ENCODE measurements at places on chromosomes 7 and 10.

GRCh38 chr7:68063171-68063570 is 1066.5 kb downstream of the TYW1 start:
- no peak for DNase-seq

DNA sequence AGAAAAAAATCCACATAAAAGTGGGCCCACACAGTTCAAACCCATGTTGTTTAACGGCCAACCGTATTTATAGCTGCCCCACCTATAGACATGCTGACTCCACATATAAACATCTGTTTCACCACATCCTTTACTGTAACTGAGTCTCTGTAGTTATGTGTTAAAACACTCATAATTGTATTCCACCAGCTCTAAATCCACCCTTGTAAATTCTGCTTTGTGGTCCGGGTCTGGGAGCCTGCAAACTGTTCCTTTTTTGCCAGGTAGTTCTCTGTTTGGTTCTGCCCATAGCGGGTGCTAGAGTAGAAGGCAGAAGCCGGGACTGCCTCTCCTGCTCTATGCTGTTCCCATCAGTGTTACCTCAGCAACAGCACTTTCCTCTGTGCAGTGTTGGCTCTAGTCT is 20.2 kb upstream of the FHIP2A start:
- peak; percentile 52 for DNase-seq

GRCh38 chr10:70319824-70320223 is 36.0 kb upstream of the NPFFR1 start:
- DNase-seq, result no peak

- no peak for DNase-seq
These were observed 91.8 kb upstream of the STEAP4 start for GRCh38 chr7:88398459-88398858.

- no peak for DNase-seq
These were observed 226.5 kb upstream of the PITRM1 start for GRCh38 chr10:3398825-3399646.

GRCh38 chr10:89390476-89391225 is 1.8 kb upstream of the IFIT1 start:
- no peak for DNase-seq

DNA sequence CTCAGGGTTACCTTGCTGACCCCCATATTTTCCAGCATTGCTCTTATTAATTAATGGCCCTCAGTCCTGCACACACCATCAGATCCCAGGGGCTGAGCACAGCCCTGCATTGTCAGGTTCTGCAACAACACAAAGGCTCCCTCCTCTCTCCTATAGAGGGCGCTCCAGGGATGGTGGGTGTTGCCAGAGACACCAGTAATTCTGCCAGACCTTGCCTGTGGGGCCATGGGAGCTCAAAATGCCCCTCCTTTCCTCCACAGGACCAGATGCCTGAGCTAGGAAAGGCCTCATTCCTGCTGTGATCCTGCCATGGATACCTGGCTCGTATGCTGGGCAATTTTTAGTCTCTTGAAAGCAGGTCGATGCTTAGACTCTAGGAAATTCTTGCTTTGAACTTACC is 42.8 kb upstream of the PRSS58 start:
- DNase-seq, result no peak

GRCh38 chr7:82714883-82715282 is 271.3 kb upstream of the CACNA2D1 start:
- DNase-seq, result no peak

GRCh38 chr10:131251146-131251541 is 60.4 kb downstream of the TCERG1L start:
- no peak for DNase-seq

DNA sequence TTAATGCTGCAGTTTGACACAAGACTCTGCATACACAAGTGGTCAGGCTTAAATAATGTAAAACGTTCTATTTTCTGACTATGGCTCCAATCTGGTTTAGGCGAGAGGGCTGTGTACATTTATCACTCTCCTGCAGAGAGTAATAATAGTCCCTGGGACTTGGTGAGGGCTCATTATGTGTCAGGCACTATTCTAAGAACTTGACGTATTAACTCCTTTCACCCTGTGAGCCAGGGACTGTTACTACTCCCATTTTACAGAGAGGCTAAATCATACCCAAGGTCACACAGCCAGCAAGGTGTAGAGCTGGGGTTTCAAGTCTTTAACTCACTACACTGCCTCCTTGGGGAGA is 187.2 kb upstream of the LYZL2 start:
- DNase-seq, result no peak

GRCh38 chr7:100801833-100802568 is 25.3 kb downstream of the EPHB4 start:
- no peak for DNase-seq

GRCh38 chr7:75900617-75901315 is 14.2 kb upstream of the POR start:
- no peak for DNase-seq

GRCh38 chr7:135600226-135600625 is 42.5 kb downstream of the NUP205 start:
- no peak for DNase-seq

DNA sequence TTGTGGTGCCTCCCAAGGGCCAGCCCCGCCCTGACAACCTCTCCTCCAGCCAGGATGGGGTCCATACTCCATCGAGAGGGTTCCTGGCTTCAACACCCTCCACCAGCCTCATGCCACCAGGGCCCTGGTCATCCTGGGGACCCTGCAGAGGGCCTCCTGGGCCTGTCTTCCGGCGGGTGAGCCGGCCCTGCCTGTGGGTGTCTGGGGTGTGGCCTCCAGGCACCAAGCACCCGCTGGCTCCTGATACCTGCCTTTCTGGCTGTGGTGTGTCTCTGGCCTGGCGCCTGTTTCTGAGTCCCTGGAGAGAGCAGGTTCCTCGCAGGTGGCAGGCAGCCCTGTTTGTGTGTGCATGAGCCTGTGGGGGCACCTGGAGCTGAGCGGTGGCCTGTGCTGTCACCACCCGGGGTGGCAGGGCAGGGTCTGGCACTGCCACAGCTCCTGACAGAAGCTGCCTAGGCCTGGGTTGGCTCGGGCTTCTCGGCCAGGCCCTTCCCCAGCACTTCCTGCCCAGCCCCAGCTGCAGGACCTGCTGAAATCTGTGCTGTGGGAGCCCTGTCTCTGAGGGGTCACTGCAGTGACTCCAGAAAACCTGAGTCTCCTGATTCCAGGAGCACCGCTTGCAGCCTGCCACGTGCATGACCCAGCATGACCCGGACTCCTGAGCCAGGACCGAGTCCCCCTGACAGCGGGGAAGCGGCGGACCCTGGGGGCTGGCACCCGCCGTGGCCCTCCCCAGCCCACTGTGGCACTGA is 18.4 kb downstream of the ADAM8 start:
- DNase-seq, result peak; percentile 43

DNA sequence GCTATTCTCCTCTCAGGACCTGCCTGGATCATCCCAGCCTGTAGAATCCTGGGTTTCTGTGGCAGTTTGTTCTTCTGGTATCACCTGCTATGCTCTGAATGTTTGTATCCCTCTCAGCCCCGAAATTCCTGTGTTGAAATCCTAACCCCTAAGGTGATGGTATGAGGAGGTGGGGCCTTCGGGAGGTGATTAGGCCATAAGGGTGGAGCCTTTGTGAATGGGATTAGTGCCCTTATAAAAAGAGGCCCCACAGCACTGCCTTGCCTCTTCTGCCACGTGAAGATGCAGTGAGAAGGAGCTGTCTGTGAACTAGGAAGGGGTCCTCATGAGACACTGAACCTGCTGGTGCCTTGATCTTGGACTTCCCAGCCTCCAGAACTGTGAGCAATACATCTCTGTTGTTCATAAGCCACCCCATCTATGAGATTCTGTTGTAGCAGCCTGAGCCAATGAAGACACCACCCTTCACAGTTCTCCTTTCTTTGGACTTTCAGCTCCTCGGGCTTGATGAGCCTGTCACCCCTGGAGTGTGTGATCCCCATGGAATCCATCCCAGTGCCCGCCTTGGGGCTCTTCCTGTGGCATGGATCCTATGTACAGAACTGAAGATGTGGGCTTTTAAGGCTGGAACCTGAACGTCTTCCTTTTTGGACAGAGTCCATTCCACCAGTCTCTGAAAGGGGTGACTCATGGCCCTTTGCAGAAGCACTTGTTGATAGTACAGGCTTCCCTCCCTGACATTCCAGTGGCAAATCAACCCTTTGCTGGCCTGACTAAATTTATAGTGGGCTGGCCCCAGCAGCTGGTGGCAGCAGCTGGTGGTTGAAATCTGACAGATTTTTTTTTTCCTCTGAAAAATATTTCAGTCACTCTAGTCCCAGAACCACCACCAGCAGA is 138.0 kb downstream of the TACC2 start:
- no peak for DNase-seq

DNA sequence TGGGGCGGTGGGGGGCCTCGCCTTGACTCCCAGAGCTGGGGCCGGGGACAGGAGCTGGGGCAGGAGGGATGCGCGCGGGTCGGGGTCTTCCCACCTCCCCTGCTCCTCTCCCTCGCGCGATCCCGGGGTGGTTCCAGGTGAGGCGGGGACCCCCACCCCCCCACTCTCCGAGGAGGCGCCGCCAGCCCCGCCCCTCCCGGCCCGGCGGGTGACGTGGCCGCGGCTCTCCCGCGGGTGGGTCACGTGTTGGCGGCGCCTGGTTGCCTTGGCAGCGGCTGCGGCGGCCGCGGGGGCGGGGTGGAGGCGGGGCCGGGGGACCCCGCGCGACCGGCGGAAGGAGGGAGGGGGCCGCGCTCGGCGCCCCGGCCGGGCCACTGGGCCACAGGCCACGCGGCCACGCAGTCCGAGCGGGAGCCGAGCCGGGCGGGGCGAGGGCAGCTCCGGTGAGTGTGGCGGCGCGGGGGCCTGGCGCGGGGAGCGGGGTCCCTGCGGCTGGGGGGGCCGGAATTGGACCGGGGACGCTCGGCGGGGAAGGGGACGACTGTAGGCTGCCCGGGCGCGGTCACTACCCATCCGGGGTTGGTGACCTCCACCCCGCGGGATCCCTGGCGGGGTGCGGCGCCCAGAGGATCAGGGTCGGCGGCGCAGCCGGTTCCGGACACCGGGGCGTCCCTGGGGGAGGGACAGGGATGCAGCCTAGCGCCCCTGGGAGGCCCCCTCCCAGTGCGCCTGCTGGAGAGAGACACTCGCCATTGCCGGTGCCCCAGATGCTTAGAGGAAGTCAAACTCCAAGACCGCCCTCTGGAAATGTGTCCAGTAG is at the start of gene ORAI2:
Gene ORAI2, plus strand, starts transcription at position 357 of the 820 bp plus-strand sequence. CDS start 5,382 bp downstream, outside the sequence.
- DNase-seq, result no peak

GRCh38 chr10:9853405-9854355 is 1164.0 kb upstream of the CELF2 start:
- no peak for DNase-seq

- DNase-seq, result peak; percentile 74
These were observed 732 bp downstream of the FAS start for GRCh38 chr10:88991161-88991898.

DNA sequence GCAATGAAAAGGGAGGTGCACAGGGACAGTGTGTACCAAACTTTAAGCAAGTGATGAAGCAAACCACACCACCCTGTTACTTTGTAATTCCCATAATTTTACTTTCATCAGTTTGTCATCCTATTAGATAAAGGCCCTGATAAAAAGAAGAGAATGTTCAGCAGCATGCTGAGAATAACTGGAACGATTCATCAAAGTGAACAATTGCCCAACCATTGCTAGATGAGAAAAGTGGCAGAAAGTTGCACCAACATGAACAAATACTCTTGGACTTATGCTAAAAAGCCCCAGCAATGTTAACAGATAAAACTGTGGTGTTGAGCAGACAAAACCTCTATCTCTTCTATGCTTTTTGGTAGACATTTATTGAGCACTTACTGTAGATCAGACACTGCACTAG is 75.5 kb upstream of the PCGF5 start:
- no peak for DNase-seq

GRCh38 chr7:10034843-10035556 is 938.7 kb upstream of the PHF14 start:
- DNase-seq, result no peak

- DNase-seq, result no peak
These were observed 33.2 kb downstream of the PNPLA8 start for GRCh38 chr7:108492742-108493141.

DNA sequence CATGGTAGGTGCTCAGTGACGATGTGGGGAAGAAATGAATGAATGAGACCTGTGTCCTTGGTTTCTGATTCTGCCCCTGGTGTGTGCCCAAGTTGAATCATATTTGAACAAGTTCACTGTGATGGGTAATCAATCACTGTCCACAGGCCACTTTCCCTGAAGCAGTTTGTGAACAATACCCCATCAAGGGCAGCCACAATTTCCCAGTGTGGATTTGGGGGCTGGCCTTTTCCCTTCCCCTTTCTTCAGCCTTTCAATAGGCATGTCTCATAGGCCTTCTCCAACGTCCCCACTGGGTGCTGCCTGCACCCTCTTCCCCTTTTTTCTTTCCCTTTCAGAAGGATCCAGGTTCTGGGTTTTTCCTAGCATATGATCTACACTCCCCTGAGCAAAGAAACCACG is 64.7 kb downstream of the CREB5 start:
- DNase-seq, result no peak

GRCh38 chr7:133349101-133349500 is 96.2 kb downstream of the EXOC4 start:
- no peak for DNase-seq

DNA sequence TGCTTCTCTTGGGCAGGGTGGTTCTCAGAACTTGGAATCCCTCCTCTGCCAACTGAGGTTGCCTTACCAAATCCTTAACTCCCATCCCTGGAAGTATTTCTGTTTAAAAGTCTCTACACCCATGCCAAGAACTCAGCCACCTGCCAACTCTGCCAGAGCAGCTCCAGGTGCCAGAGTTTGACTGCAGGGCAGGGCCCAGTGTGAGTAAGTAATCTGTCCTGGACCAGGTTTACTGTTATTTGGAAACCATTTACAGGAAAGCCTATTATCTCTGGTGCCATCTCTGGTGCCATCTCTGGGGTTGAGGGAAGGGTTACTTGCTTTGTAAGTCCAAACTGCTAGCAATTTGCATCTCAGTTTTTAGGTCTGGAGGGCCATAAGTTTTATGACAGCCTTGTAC is 2.5 kb downstream of the TSPAN15 start:
- DNase-seq, result no peak

GRCh38 chr10:119166564-119166963 is 1.1 kb upstream of the SFXN4 start:
- no peak for DNase-seq

DNA sequence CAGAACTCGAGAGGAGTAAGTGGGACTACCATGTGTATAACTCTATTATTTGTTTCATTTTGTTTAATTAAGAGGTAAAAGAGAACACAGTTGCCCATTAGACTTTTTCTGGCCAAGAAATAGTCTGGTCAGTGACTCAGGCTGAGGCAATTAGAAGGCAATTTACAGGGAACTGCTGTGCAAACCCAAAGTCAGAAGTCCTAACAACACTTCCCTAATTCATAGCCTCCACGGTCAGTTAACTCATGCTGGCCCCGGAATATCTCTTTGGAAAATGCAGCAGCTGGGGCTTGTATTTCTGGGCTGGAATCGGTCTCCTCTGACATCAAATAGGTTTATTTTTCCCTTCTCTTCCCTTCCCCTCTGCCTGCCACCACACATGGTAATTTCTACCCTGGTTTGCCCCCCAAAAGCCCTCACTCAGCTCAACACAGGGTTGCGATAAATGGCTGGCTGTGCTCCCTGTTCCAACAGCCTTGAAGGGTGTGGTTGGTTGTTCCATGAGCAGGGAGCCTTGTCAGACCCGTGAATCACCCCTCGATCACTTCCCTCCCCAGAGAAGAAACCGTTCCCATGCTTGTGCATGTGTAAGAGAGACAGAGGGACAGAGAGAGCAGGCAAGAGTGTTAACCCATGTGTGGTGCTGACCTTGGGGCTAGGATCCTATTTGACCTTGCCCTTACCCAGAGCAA is 5.3 kb downstream of the SH3PXD2A start:
- no peak for DNase-seq
